ENCODE measurements at places on chromosomes 2 and 18.

DNA sequence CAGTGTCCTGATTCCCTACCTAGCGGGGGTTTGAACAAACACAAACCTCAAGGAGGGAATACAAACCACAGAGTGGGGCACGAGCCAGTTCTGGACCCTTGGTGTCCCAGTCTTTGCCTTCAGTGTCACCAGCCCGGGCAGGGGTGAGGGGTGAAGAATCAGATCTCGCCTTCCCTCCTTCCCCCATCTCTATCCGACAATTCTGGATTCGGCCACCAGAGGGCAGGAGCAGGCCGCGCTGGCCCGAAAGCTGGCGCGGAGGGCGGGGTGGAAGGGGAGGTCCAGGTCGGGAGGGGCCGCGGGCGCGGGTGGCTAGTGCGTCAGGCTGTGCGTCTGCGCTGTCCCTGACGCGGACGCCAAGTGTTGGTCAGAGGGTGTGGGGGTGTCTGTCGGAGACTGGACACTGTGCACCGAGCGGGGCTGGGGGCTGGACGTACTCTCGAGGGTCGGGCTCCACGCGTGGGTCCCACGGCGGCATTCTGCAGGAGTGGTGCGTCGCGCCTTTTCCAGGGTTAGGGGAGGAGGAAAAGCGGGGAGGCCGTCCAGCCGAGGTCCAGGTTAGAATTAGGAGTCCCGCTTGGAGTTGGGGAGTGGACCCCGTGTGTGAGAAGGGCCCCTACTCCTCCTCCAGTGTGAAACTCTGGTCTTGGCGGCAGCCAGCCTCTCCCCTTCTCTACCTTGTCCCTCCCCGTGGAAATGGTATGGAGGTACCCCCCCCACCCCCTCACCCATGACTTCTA is 2.9 kb upstream of the CRYBA2 start:
- DNase-seq = peak; percentile 91

- DNase-seq = no peak
These were observed 449.6 kb downstream of the SPAG16 start for GRCh38 chr2:213733893-213734292.

DNA sequence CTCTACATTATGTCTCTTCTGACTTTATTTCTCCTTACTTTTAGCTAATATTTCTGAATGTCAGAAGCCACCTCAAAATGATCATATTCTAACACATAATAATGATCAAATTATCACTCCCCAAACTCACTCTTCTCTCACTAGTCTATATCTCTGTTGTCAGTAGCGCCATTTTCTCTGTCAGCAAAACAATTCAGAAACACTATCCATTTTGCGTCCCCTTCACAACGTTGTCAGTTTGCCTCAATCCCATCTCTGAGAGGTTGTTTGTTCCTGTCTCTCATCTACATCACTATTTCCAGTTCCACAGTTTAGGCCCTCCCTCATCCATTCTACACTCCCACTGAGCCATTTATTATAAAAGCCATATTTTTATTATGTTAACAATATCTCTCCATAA is 1376.3 kb upstream of the ACVR2A start:
- DNase-seq = no peak

DNA sequence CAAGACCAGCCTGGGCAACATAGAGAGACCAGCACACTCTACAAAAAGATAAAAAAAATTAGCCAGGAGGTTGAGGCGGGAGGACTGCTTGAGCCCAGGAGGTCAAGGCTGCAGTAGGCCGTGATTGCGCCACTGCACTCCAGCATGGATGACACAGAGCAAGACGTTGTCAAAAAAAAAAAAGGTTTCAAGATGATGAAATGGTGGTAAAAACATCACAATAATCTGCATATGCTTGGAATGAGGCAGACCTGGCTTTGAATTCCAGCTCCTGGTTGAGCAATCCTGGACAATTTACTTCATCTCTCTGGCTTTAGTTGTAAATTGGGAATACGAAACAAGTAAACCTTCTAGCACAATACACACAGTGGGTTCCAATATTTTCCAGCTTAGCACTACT is 24.1 kb downstream of the USP40 start:
- DNase-seq = no peak

GRCh38 chr2:187554011-187554703 is at the start of gene TFPI:
Gene TFPI, minus strand, starts transcription at chr2:187554435. Its CDS starts 50,667 bp downstream, at chr2:187503768.
- DNase-seq = no peak

- no peak for DNase-seq
These were observed 553 bp downstream of the TIGD1 start for GRCh38 chr2:232549655-232550353.

- peak; percentile 83 for DNase-seq
These were observed 100.5 kb downstream of the CDC42EP3 start for GRCh38 chr2:37570773-37571586.

GRCh38 chr2:62014102-62014501 is 108.6 kb downstream of the COMMD1 start:
- DNase-seq = no peak

- DNase-seq = no peak
These were observed 602.8 kb downstream of the EPHA4 start for GRCh38 chr2:220969348-220969747.

GRCh38 chr2:207663870-207664545 is 38.8 kb upstream of the METTL21A start:
- DNase-seq = no peak

GRCh38 chr2:122955776-122956175 is 1069.3 kb upstream of the CNTNAP5 start:
- no peak for DNase-seq

DNA sequence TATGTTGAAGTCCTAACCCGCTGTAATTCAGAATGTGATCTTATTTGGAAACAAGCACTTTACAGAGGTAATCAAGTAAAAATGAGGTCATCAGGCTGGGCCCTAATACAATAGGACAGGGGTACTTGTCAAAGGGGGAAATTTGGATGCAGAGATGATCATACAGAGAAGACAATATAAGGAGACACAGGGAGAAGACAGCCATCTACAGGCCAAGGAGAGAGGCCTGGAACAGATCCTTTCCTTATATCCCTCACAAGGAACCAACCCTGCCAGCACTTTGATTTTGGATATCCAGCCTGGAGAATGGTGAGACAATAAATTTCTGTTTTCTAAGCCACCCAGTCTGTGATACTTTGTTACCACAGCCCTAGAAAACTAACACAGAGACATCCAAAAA is 104.3 kb downstream of the METTL4 start:
- DNase-seq = no peak

- no peak for DNase-seq
These were observed 31.3 kb downstream of the PTRHD1 start for GRCh38 chr2:24761866-24762265.

DNA sequence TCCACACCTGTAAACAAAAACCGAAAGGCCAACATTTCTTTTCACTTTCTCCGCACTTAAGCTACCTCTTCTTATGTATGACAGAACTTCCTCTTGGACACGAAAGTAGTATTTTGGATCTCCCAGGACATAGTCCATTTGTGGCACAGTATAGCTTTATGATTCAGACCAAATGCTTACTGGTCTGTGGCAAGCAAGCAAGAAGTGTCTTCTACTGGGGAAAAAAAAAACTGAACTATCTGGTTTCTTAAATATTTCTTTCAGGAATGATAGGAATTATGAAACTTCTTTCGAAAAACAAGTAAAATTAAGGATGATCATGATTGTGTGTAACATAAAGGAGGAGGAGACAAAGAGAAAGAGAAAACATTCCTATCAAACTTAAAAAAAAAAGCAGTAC is 33.6 kb downstream of the SRBD1 start:
- DNase-seq = no peak

GRCh38 chr2:6443061-6443823 is 422.5 kb downstream of the CMPK2 start:
- no peak for DNase-seq

DNA sequence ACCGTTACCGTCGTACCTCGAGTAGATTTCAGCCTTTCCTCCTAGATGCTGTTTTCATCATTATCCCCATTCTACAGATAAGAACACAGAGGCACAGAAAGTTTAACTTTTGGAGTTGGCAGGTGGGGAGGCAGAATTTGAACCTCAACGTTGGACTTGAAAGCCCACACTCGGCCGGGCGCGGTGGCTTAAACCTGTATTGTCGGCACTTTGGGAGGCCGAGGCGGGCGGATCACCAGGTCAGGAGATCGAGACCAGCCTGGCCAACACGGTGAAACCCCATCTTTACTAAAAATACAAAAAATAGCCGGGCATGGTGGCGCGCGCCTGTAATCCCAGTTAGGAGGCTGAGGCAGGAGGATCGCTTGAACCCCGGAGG is 11.5 kb downstream of the CATIP start:
- no peak for DNase-seq

GRCh38 chr2:28247734-28248133 is 144.9 kb upstream of the FOSL2 start:
- no peak for DNase-seq

DNA sequence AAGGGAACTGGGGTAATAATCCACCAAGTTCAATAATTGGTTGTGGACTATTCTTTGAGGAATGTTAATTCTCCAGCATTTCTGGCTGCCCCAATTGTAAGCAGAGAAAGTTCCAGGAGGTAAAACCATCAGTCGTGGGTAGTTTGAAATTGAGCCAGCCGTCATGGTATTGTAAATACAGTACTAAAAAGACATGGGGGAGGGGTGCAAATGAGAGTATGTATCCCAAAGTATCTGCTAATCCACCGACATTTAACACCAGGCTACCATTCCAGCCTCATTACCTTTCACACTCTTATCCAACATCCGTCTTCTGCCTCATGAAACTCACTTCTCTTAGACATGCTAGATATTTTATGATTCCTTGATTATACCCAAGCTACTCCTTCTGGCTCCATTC is 507.9 kb downstream of the ERBB4 start:
- DNase-seq = no peak

DNA sequence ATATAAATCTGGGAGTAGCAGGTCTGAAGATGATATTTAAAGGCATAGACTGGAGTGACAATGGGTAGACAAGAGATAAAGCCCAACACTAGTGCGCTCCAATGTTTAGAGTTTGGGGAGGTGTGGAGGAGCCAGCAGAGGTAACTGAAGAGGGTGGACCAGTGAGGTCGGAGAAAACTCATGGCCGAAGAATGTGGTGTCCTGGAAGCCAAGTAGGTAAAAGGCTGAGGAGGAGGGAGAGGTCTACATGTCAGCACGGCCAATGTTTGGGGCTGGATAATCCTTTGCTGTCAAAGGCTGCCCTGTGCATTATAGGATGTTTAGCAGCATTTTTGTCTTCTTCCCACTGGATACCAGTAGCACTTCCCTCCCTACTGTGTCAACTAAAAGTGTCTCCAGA is 78.8 kb upstream of the KCNE4 start:
- DNase-seq = no peak

GRCh38 chr2:200338692-200339091 is 32.2 kb downstream of the SPATS2L start:
- DNase-seq = no peak

GRCh38 chr2:177520324-177520723 is 127.8 kb downstream of the AGPS start:
- no peak for DNase-seq

GRCh38 chr2:172198361-172198760 is 95.7 kb upstream of the DLX2 start:
- no peak for DNase-seq

DNA sequence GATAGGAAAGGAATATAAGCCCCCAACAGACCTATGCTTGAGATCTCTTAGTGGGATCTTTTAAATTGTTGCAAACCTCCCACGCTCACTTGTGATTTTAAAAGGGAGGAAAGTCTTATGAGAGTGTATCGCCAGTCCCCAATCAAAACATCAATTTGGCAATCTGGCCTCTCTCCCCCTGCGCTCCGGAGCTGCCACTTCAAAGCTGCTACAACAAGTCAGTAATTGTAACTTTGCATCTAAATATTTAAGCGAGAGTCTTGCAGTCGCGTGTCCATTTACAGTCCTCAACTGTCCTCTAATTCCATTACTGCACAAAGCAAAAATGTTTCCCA is 8.4 kb downstream of the PAX3 start:
- DNase-seq = no peak

DNA sequence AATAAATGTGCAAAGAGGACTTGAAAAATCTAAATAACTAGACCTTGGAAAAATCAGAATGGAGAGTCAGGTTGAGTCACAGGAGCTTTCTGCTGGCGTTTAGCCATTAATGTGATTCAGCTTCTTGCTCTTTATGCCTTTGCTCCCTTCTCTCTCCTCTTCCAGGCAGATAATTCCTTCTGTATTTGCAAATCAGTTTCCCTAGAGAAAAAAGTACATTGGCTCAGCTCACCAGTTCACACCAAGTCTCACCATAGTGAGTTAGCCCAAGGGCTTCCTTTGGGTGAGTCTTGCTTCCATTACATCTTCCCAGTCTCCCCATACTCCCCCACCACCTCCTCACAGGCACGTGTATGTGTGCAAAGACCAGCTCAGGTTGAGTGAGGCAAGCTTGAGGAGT is 73.6 kb downstream of the CYBRD1 start:
- DNase-seq = no peak

DNA sequence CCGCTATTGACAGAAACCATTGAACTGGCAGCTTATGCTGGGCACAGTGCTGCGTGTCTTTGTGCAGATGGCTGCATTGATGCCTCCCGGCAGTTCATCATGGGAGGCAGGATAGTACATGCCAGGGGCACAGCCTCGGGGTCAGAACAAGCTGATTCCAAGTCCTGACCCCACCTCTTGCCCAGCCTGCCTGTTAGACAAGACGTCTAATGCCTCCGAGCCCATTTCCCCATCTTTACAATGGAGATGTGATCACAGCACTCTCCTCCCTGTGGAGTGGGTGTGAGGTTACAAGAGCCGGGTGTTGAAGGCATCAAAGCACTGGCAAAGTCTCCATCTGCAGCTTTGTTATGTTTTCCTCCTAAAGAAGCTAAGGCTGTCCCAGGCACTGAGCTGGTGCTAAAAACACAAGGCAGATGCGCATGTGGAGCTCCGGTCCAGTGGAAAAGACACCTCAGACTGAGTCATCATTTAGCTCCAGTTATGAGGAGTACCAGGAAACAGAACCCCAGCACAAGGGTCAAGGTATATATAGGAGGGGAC is 125.7 kb upstream of the EPAS1 start:
- DNase-seq = no peak

GRCh38 chr2:86764661-86765309 is 25.9 kb downstream of the CD8A start:
- peak; percentile 41 for DNase-seq

GRCh38 chr2:132691556-132691955 is 21.6 kb upstream of the LYPD1 start:
- DNase-seq = no peak

DNA sequence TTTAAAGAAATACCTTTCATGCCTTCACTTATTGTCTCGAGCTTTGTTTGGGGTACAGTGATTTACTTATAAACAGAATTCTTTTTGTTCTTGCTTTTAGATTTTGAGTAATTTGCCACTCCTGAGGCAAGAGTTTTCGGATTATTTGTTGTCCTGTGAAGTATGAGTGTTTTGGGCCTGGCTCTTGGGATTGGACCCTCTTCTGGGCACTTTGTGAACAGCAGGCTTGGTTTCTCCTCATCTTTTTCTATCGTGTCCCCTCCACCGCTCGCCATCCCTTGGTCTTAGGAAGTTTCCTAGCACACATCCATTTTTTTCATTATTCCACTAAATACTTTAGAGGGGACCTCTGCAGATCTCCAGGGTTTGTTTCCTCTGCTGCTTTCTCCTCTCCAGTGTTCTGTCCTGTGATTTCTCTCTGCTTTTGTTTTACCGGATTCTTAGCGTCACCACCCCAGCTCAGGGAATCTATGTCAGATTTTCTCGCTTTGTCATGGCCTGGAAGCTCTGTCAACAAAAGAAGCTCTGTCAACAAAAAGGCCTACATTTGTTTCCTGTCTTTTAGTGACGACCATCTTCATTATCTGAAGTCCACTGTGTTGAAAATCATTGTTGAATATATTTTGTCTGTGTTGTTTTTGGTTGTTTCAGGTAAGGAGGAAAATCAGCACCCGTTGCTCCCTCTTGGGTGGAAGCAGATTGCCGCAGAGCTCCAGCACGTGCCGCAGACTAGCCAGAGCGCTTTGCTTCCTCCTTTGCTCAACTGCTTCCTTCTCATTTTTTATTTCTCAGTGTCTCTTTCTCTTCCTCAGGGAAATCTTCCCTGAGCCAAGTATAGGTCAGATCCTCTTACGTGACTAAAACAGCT is 27.8 kb downstream of the ANKRD62 start:
- DNase-seq = no peak

Data from activated CD4-positive, alpha-beta T cell treated with anti-CD3 and anti-CD28 coated beads for 36 hours (primary cell).